Smooth muscle cell of bladder (primary cell): ENCODE measurements at places on chromosomes 2 and 18. TPM values are rescaled to one million over a fixed set of nuclear protein-coding genes. Genes with fewer than 3 reads are reported as not detected.

The HOXD4 gene
- under 0.01 and 0.18 TPM in 2 replicates for total RNA-seq

The CNTNAP5 gene
- not detected in 2 replicates for total RNA-seq

The PRKAG3 gene
- total RNA-seq = not detected in 2 replicates

The FOXI3 gene
- not detected in 2 replicates for total RNA-seq

The LYG2 gene
- total RNA-seq = not detected in 2 replicates

The APOB gene
- under 0.01 TPM in 2 replicates for total RNA-seq

The RAMP1 gene
- 10.1 and 10.5 TPM in 2 replicates for total RNA-seq

The GPR75 gene
- total RNA-seq = 0.71 and 0.74 TPM in 2 replicates

The DCC gene
- total RNA-seq = not detected in 2 replicates

The ZNF532 gene
- 37.5 and 40.1 TPM in 2 replicates for total RNA-seq

The TMEM18 gene
- 13.4 and 14.4 TPM in 2 replicates for total RNA-seq

The TLX2 gene
- total RNA-seq = not detected in 2 replicates

The NT5C1B gene
- total RNA-seq = not detected in 2 replicates

The VWA3B gene
- under 0.01 and 0.09 TPM in 2 replicates for total RNA-seq

The CHRNG gene
- not detected in 2 replicates for total RNA-seq

The CDH20 gene
- total RNA-seq = under 0.01 and 0.18 TPM in 2 replicates

The ATP6V1C2 gene
- total RNA-seq = under 0.01 TPM in 1 of 2 replicates, not detected in the other

The SKOR2 gene
- not detected in 2 replicates for total RNA-seq

The STK25 gene
- 140 and 173 TPM in 2 replicates for total RNA-seq

The CFAP65 gene
- not detected in 2 replicates for total RNA-seq

The RALB gene
- total RNA-seq = 41.7 and 50.3 TPM in 2 replicates

The ZNF236 gene
- total RNA-seq = 6.8 and 8.3 TPM in 2 replicates

The ALKAL2 gene
- 0.43 TPM in 1 of 2 replicates, not detected in the other for total RNA-seq

The CFAP221 gene
- not detected in 2 replicates for total RNA-seq

The ABCB11 gene
- not detected in 2 replicates for total RNA-seq

The NAT8 gene
- total RNA-seq = not detected in 2 replicates

The CD28 gene
- total RNA-seq = under 0.01 TPM in 1 of 2 replicates, not detected in the other

The SCN2A gene
- total RNA-seq = 0.43 and 3.0 TPM in 2 replicates

The UGT1A6 gene
- 0.09 and 0.28 TPM in 2 replicates for total RNA-seq

The UPP2 gene
- total RNA-seq = not detected in 2 replicates

The POTEJ gene
- not detected in 2 replicates for total RNA-seq

The IL1RL1 gene
- total RNA-seq = 0.14 and 0.18 TPM in 2 replicates

The CTNNA2 gene
- not detected in 2 replicates for total RNA-seq

The CDH19 gene
- not detected in 2 replicates for total RNA-seq

The BCL2 gene
- 2.0 and 2.2 TPM in 2 replicates for total RNA-seq

The GLB1L gene
- 22.3 and 38.6 TPM in 2 replicates for total RNA-seq

The VSNL1 gene
- total RNA-seq = not detected in 2 replicates

The TMEM247 gene
- not detected in 2 replicates for total RNA-seq

The ZSWIM2 gene
- total RNA-seq = under 0.01 and 0.09 TPM in 2 replicates

The DNER gene
- total RNA-seq = 0.43 and 0.83 TPM in 2 replicates

The CCL20 gene
- 0.28 TPM in 1 of 2 replicates, not detected in the other for total RNA-seq

The FAM117B gene
- total RNA-seq = 5.4 and 10.5 TPM in 2 replicates
